Putamen (tissue), 1 donor: ENCODE measurements at places on chromosomes 3 and 15.

- no peak for DNase-seq
Measured at GRCh38 chr15:65083262-65083701, 6.7 kb downstream of the KBTBD13 start.

GRCh38 chr3:45881078-45882022, 5.0 kb upstream of the CCR9 start:
- DNase-seq = no peak

DNA sequence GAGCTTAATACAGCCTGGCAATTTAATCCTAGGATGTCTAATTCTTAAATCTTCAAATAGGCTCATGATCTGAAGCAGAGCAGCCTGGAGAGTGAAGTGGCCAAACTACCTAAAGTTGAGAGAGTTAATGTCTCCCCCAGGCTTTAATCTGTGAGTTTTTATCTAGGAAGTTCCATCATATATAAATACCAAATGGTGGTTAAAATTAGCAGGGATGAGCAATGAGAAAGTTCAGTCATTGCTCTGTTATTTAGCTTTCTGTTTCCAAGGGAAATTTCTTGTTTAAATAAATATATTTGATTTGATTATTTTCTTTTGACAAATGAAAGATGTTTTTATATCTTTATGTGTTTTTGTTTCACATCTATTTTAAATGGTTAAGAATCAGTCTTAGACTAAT, 274.4 kb upstream of the UMPS start:
- no peak for DNase-seq

DNA sequence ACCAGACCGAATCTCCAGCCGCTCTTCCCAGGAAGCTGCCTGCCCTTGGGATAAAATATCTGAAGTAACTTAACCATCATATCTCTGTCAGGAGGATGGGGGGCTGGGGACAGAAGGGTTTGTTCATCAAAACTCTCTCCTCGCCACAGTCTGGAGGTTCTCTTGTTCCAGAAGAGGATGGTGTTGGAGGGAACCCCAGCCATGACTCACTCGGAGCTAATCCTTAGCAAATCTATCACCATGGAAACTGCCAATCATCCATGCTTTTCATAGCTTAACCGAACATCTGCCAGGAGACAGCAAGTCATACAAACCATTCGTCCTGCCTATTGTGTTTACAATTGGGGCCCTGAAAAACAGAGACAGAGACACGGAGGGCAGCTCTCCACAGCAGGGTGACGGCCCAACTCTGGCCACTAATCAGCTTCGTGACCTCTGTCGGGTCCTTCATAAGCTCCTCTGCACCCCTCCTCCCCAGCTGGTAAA, 73.8 kb upstream of the HEG1 start:
- DNase-seq = peak; percentile 78

DNA sequence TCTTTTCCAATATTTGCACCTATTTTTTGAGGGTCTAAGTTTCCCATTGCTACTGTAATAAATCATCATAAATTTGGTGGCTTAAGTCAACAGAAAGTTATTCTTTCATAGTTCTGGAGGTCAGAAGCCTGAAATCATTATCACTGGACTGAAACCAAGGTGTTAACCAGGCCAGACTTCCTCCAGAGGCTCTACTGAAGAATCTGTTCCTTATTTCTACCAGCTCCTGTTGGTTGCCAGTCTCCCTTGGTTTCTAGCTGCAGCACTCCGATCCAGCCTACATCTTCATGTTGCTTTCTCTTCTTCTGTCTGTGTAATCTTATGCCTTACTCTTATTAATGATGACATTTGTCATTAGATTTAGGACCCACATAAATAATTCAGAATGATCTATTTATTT, 22.0 kb upstream of the ARPP21 start:
- no peak for DNase-seq

GRCh38 chr15:56492236-56492635, 27.3 kb upstream of the MNS1 start:
- no peak for DNase-seq

DNA sequence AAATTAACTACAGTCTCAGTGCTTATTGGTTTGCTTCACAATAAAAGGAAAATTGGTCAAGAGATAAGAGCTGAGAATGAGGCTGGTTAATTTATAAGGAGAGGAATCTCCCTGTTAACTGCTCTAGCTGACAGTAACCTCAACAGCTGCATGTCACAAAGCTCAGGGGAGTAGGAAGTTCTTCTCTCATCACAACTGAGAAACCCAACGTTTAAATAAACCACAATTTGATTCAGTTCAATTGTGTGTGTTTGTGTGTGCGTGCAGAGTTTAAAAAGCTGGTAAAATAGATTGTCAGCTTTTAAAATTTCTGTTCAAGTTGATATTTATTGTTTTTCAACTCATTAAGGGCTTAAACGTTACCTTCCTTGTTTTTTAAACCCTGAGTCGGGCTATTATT, 3.5 kb upstream of the TGFBR2 start:
- no peak for DNase-seq

GRCh38 chr15:32899126-32899596, 181.4 kb downstream of the GREM1 start:
- no peak for DNase-seq

- no peak for DNase-seq
Measured at GRCh38 chr15:95567686-95568085, 762.8 kb upstream of the NR2F2 start.

- DNase-seq = no peak
Measured at GRCh38 chr15:51366920-51367319, 25.5 kb downstream of the GLDN start.

- no peak for DNase-seq
Measured at GRCh38 chr3:12670365-12671119, 6.6 kb upstream of the RAF1 start.

- no peak for DNase-seq
Measured at GRCh38 chr3:132549890-132550578, 47.0 kb upstream of the ACKR4 start.

GRCh38 chr15:78212008-78212407, 22.4 kb downstream of the ACSBG1 start:
- DNase-seq = no peak

DNA sequence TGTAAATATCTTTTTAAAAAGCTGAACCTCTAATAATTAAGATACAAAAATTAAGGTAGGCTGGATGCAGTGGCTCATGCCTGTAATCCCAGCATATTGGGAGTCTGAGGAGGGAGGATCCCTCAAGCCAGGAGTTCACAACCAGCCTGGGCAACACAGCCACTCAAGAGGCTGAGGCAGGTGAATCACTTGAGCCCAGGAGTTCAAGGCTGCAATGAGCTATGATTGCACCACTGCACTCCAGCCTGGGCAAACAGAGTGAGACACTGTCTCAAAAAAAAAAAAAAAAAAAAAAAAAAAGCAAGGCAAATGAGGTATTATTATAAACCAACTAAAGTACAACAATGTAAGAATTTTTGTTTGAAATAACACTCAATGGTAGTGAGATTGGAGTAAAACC, 47.6 kb downstream of the EFHB start:
- no peak for DNase-seq

DNA sequence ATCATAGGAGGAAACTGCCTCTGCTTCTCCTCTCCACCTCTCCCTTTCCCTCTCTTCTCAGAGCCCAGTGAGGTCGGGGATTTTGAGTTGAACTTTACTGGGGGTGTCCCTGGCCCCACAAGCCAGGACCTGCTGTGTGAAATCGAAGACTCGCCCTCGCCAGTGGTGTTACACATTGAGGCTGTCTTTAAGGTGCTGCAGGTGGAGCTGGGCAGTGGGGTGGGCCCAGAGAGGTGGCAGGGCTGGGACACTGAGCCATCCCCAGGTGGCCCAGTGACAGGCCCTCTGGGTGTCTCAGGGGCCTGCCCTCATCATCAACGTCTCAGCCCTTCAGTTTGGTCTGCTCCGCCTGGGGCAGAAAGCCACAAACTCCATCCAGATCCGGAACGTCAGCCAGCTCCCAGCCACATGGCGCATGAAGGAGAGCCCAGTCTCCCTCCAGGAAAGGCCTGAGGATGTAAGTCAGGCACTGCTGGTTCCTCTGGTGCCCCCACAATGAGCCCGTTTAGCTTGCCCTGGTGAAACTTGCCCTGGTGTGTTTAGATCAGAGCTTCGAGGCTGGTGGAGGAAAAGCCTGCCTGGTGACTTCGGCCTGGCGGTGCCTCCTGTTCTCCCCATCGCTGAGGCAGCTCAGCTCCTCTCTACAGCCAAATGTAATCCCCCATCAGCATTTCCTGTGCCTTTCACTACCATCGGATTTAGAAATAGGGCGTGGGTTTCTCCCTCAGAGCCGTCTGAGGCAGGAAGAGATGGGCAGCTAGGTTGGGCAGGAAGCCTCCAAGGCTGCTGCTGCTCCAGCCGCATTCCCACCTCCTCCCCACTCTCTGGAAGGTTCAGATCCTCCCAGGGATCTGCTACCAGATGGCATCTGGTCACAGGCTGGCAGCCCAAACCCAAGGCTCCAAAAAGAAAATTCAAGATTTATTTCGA, 39.2 kb downstream of the ACAA1 start:
- DNase-seq = no peak

- DNase-seq = no peak
Measured at GRCh38 chr3:108899530-108899929, 54.1 kb downstream of the GUCA1C start.

DNA sequence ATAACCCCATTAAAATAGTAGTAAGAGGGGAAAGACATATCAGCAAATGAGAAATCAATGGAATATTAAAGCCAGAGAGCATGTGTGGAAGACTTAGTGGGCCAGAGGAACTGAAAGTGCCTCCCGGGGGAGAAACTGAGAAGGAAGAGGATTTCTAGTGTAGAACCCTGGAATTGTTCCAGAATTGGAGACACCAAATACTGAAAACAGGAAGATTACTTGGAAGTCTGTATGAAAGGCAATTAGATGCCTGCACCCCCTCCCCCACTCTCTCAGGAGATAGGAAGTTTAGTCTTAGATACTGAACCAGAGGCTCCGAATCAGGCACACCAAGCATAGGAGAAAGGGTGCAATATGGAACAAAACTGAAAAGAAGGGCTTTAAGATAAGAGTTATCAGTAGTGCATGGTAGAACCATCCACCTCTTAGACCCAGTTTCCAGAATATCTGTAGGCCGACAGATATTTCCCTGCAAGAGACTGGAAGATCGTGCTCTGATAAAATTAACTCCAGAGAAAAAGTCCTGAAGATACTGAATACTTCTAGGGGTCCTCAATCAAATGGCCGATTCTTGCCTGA, 32.4 kb downstream of the KLHL18 start:
- DNase-seq = peak; percentile 33

- DNase-seq = no peak
Measured at GRCh38 chr3:1230920-1231319, 138.1 kb downstream of the CNTN6 start.

- DNase-seq = no peak
Measured at GRCh38 chr3:124577494-124578167, 152.6 kb upstream of the UMPS start.

GRCh38 chr3:52298149-52299098, 10.8 kb downstream of the GLYCTK start:
- no peak for DNase-seq

GRCh38 chr3:53890726-53891475, 758 bp downstream of the SELENOK start:
- peak; percentile 43 for DNase-seq

GRCh38 chr3:50415061-50415460, 55.7 kb upstream of the TMEM115 start:
- no peak for DNase-seq

DNA sequence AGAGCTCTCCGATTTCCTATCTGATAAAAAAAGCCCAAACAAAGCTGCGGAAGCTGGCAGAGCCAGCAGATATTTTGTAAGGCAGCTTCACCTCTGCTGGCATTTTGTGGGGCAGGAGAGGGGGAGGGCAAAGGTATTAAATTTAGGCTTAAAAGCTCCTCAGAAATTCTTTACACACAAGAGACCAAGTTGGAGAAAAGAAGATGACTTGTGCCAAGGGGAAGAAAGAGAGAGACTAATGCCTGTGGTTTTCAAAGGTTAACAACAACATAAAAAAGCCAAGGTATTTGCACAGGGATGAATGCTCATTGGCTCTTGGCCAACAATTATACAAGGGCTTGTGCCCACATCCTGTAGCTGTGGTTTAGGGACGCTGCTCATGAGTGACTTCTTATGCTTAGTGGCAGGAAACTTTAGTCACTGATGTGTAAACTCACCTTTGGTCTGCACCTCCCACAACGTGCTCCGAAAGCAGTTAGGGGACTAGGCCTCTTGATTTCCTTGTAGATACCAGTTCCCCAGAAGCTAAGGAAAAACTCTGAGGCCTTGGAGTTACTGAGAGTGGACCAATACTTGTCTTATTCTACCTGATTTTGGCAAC, 152.9 kb downstream of the TPRG1 start:
- no peak for DNase-seq

DNA sequence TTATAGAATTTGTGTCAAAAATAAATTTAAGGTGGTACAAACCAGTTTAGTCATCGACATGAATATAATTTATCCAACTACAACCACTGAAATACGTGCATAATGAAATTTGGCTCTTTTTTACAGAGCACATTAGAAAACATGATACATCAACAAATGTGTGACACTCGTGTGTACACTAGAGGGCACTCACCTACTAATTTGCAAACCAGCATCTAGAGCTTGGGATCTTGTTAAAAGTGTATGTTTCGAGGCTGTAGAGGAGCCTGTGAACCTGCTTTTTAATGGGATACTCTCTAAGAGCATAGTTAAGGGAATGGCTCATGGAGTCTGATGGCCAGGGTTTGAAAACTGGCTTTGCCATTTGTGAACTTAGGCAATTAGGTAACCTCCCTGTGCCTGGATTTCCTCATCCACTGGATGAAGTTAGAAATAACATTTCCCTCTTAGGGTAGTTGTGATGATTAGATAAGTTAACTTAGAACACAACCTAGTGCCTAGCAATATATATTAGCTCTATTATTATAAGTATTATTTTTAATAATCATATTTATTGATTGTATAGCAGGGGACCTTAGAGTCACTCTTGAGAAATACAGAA, 8.8 kb upstream of the CPOX start:
- no peak for DNase-seq

GRCh38 chr3:33030802-33031201, 66.1 kb downstream of the GLB1 start:
- no peak for DNase-seq

GRCh38 chr3:20074226-20075063, 34.2 kb downstream of the KAT2B start:
- no peak for DNase-seq

DNA sequence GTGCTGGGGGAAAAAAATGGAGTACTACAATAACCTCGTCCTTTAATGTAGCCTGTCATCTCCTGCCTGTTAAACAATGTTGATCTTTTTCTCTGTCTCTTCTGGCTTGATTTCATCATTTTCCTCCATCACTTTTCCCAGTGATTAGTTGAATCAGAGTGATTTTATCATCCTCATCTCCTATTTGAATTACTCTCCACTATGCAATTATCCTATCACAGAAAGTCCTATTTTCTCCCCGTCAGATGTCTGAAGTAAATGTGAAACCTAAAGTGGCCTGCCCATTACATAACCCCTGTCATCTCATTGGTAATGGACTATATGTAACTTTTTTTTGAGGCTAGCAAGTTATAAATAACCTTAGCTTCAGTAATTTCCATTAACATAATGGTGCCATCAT, 201.8 kb downstream of the CACNA2D3 start:
- DNase-seq = peak; percentile 22
